Keratinocyte (primary cell): ENCODE measurements at places on chromosomes 2 and 18. TPM values are rescaled to one million over a fixed set of nuclear protein-coding genes. Genes with fewer than 3 reads are reported as not detected.

LOXL3 gene
- polyA plus RNA-seq = 0.21 to 0.57 TPM (median 0.26 TPM) in 3 replicates

ANKRD30BL gene
- not detected in 3 replicates for polyA plus RNA-seq

BOK gene
- polyA plus RNA-seq = 15.4 to 25.5 TPM (median 21.7 TPM) in 3 replicates

L3MBTL4 gene
- polyA plus RNA-seq = 0.11 to 0.17 TPM (median 0.15 TPM) in 3 replicates

CAPN14 gene
- 0.57 to 2.2 TPM (median 1.1 TPM) in 3 replicates for polyA plus RNA-seq

ITPRID2 gene
- 86.3 to 146 TPM (median 91.4 TPM) in 3 replicates for polyA plus RNA-seq

DNA sequence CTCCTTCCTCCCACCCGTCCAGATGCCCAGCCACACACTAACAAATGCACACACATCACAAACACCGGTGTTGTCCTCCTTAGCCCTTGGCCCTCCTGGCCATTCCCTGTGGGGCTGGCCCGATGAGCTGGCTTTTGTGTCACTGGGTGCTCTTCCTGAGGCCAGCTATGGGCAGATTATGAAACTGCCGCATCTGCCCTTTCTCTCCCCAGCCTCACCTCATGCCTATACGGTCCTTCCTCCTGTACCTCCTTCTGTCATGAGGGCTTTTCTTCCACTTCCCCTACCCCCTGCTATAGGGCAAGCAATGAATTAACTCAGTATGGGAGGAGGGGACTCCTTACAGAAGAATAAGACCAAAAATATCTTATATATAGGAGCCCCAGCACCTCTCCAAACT, 10.3 kb upstream of the INO80C start:
- H3K27ac ChIP-seq = no peak overlapping the region
- no peak overlapping the region for H3K4me3 ChIP-seq
- H3K4me1 ChIP-seq = peaks cover 3% of the 10 kb centered on the region
- no peaks in the 10 kb centered on the region for H3K36me3 ChIP-seq

GRCh38 chr18:79030680-79031079, 38.5 kb upstream of the ATP9B start:
- H3K27ac ChIP-seq = no peak overlapping the region
- no peaks in the 10 kb centered on the region for H3K4me1 ChIP-seq
- no peaks in the 10 kb centered on the region for H3K27me3 ChIP-seq
- H3K4me3 ChIP-seq = no peak overlapping the region
- H3K36me3 ChIP-seq = no peaks in the 10 kb centered on the region
- DNase-seq = no peak

- no peaks in the 10 kb centered on the region for H3K27me3 ChIP-seq
- no peaks in the 10 kb centered on the region for H3K36me3 ChIP-seq
- no peak overlapping the region for H3K27ac ChIP-seq
- H3K4me1 ChIP-seq = peaks cover 7% of the 10 kb centered on the region
- H3K4me3 ChIP-seq = no peak overlapping the region
- no peak for DNase-seq
Measured at GRCh38 chr18:73758446-73758845, 389.2 kb downstream of the FBXO15 start.

- no peaks in the 10 kb centered on the region for H3K4me1 ChIP-seq
- no peak overlapping the region for H3K4me3 ChIP-seq
- no peak for DNase-seq
- no peaks in the 10 kb centered on the region for H3K36me3 ChIP-seq
- H3K27me3 ChIP-seq = peaks cover 3% of the 10 kb centered on the region
Measured at GRCh38 chr2:240812301-240812680, 7.7 kb downstream of the KIF1A start.

GRCh38 chr2:223099561-223099960, 47.6 kb downstream of the KCNE4 start:
- no peak overlapping the region for H3K4me3 ChIP-seq
- no peak for DNase-seq
- H3K4me1 ChIP-seq = peaks cover 14% of the 10 kb centered on the region
- H3K36me3 ChIP-seq = no peaks in the 10 kb centered on the region

DNA sequence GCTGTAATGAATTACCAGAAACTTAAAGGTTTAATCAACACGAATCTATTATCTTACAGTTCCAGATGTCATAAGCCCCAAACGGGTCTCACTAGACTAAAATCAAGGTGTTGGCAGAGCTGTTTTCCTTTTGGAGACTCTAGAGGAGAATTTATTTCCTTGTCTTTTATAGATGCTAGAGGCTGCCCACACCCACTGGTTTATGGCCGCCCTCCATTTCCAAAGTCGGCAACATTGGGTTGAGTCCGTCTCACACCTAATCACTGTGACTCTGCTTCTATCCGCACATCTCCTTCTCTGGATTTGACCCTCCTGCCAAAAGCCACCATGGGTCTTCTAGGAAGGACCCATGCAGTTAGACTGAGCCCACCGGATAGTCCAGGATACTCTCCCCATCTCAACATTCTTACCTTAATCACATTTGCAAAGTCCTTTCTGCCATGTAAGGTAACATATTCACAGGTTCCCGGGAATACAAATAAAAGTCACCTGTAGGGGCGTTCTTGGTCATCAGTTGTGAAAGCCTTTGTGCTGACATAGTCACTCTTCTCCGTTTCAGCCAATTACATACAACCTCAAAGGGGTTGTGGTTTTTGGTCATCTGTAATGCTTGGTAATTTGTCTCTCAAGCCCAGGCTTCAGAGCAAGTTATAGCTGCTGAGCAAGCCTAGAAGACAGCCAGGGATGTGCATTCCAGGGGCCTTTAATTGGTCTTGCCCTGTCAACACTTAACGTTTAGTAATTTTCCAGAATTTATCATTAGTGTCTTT, 179.4 kb downstream of the ANTXR1 start:
- DNase-seq = no peak
- peaks cover 3% of the 10 kb centered on the region for H3K4me1 ChIP-seq
- no peaks in the 10 kb centered on the region for H3K36me3 ChIP-seq
- no peak overlapping the region for H3K27ac ChIP-seq
- H3K27me3 ChIP-seq = no peaks in the 10 kb centered on the region

- H3K27ac ChIP-seq = no peak overlapping the region
- H3K36me3 ChIP-seq = no peaks in the 10 kb centered on the region
- H3K4me3 ChIP-seq = no peak overlapping the region
- no peaks in the 10 kb centered on the region for H3K27me3 ChIP-seq
- H3K4me1 ChIP-seq = no peaks in the 10 kb centered on the region
Measured at GRCh38 chr2:167187978-167188967, 300.0 kb downstream of the XIRP2 start.

GRCh38 chr2:119694845-119695521, 16.0 kb downstream of the TMEM177 start:
- no peak overlapping the region for H3K4me3 ChIP-seq
- no peak for DNase-seq
- no peak overlapping the region for H3K27ac ChIP-seq
- no peaks in the 10 kb centered on the region for H3K27me3 ChIP-seq
- H3K36me3 ChIP-seq = no peaks in the 10 kb centered on the region

- no peaks in the 10 kb centered on the region for H3K36me3 ChIP-seq
- H3K4me3 ChIP-seq = no peak overlapping the region
- H3K27ac ChIP-seq = no peak overlapping the region
- no peak for DNase-seq
Measured at GRCh38 chr2:128628206-128628605, 309.5 kb upstream of the HS6ST1 start.

DNA sequence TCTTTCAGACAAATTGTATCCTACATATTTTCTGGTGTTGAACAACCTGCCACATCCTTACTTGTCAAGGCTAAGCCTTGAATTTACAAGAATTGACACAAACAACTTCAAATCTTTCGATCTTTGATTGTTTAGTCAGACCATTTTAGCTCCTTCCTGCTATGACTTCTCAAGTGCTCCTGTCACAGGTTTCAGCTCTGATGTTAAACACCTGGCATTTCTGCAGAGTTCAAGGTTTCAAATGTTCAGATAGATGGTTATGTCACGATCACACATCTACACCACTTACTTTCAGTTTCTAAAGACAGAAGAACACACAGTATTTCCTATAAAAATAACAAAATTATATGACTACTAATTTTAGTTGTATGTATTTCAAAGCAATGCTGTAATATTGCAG, 84.0 kb downstream of the RND3 start:
- no peak for DNase-seq
- no peaks in the 10 kb centered on the region for H3K27me3 ChIP-seq
- H3K4me1 ChIP-seq = no peaks in the 10 kb centered on the region
- no peak overlapping the region for H3K27ac ChIP-seq
- no peaks in the 10 kb centered on the region for H3K36me3 ChIP-seq

GRCh38 chr2:196617430-196617829, 22.1 kb upstream of the CCDC150 start:
- no peaks in the 10 kb centered on the region for H3K36me3 ChIP-seq
- H3K4me3 ChIP-seq = no peak overlapping the region
- H3K4me1 ChIP-seq = no peaks in the 10 kb centered on the region
- no peaks in the 10 kb centered on the region for H3K27me3 ChIP-seq
- DNase-seq = no peak
